Right cardiac atrium (tissue), 5 donors: ENCODE measurements at places on chromosomes 2 and 18. TPM values are rescaled to one million over a fixed set of nuclear protein-coding genes. Genes with fewer than 3 reads are reported as not detected.

Gene TMEM247
- not detected for polyA plus RNA-seq

Gene TMBIM1
- 64.3 TPM for polyA plus RNA-seq

Gene RAX
- polyA plus RNA-seq, result not detected

Gene SNTG2
- 0.34 TPM for polyA plus RNA-seq

Gene RTP5
- 0.05 TPM for polyA plus RNA-seq

Gene NTSR2
- polyA plus RNA-seq, result 0.16 TPM

Gene LOXHD1
- 0.34 TPM for polyA plus RNA-seq

Gene MYOM1
- polyA plus RNA-seq, result 177 TPM

Gene SALL3
- polyA plus RNA-seq, result 0.14 TPM

Gene SRD5A2
- polyA plus RNA-seq, result not detected

Gene TMEM185B
- polyA plus RNA-seq, result 13.2 TPM

- DNase-seq, result no peak
Observed at GRCh38 chr2:9212010-9212635, 5.5 kb downstream of the ASAP2 start.

GRCh38 chr18:23667114-23667513 lies 4.4 kb upstream of the ANKRD29 start:
- DNase-seq, result no peak

GRCh38 chr2:180763263-180763989 lies 217.0 kb upstream of the UBE2E3 start:
- no peak for DNase-seq

- no peak for DNase-seq
Observed at GRCh38 chr18:57743008-57743407, 60.1 kb downstream of the ATP8B1 start.

- DNase-seq, result no peak
Observed at GRCh38 chr18:44824884-44825283, 144.2 kb downstream of the SETBP1 start.

GRCh38 chr2:150466741-150467620 lies 20.5 kb downstream of the RND3 start:
- no peak for DNase-seq

DNA sequence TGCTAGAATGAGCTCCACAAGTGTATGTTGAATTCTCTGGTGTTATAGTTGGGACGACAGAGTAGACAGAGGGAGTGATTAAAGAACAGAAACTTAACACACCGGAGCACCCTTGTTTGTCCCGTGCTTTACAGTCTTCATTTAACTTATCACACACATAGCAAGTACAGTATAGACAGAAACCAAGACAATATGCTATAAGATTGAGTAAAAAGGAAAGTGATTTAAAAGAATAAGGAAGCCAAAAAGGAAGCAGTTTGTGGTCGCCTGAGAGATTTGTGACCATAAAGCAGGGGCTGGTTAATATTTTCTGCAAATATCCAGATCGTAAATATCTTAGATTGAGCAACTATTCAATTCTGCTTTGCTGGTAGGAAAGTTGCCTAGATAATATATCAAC lies 1128.4 kb downstream of the TSN start:
- DNase-seq, result no peak

DNA sequence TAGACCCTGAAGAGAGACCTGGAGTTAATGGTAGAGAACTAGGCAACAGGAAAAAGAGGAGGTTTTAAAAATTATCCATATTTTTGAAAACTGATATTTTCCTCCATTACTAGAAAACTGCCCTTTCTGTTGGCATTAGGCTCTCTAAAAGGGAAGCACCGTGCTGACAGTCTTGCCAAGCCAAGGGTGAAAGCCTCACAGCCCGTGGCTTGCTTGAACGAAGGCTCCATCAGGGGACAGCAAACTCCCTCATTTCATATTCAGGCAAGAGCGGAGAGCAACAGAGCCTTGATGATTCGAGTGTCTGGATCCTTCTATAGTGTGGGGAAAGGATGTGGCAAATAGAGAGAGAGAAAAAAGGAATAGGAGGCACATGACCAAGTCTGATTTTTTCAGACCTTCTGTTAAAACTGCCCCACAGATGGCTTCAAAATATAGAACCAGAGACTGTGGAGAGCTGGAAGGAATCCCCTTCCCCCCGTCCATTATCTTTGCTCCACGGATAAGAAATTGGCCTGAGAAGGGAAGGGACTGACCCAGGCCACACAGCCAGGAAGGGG lies 67.0 kb downstream of the CACNB4 start:
- DNase-seq, result no peak

DNA sequence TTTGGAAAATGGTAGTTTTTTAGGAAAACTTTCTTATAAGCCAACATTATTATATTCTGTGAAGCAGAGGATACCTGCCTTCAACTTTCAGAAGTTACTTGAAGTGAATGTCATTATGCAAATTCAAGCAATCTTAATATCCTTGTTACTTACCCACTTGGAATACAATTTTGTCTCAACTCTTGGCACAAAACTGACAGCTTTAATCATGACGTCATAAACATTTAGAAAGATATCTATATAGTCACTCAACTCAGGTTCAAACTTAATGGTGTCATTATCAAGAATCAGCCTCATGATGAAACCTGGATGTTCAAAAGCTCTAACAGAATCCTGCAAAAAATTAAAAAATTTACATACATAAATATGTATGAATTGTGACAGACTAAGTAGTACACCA lies 68.1 kb downstream of the DNAH7 start:
- no peak for DNase-seq

GRCh38 chr2:71238089-71238488 lies 11.2 kb upstream of the PAIP2B start:
- DNase-seq, result no peak

DNA sequence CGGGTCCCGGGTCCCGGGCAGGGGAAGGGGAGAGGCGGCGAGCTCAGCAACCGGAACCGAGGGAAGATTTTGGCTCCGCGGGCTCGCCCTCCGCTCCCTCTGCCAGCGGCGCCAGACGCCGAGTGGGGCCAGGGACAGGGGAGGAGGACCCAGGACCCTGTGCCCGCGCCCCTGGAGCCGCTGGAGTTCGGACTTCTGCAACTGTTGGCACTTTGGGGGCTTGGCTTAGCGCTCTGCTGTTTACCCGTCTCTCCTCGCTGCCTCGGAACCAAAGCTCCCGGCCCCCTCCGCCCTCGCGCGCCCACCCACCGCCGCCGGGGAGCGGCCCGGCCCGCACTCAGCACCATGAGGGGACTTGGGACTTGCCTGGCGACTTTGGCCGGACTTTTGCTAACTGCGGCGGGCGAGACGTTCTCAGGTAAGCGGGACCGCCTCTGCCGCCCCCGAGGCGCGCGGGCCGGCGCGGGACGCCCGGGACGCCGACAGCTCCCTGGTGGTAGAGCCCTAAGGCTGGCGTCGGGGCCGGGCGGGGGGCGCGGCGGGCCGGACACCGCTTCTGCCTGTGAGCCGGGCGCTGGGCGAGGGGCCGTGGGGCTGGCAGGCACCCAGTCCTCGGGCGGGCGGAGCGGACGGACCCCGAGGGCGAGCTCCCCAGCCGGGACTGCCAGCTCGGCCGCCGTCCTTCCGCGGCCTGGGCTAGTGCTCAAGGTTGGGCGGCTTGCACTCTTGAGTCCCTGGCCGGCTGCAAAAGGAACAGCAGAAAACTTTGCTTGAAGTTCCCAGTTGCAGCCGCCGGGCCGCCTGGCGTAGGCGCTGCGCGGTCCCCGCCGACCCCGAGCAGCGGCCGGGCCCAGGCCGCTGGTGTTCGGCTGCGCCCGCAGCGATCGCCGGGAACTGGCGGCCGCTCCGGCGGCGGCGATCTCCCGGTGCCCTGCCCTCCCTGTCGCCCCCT lies 634 bp downstream of the PTPRM start:
- DNase-seq, result peak; percentile 67

DNA sequence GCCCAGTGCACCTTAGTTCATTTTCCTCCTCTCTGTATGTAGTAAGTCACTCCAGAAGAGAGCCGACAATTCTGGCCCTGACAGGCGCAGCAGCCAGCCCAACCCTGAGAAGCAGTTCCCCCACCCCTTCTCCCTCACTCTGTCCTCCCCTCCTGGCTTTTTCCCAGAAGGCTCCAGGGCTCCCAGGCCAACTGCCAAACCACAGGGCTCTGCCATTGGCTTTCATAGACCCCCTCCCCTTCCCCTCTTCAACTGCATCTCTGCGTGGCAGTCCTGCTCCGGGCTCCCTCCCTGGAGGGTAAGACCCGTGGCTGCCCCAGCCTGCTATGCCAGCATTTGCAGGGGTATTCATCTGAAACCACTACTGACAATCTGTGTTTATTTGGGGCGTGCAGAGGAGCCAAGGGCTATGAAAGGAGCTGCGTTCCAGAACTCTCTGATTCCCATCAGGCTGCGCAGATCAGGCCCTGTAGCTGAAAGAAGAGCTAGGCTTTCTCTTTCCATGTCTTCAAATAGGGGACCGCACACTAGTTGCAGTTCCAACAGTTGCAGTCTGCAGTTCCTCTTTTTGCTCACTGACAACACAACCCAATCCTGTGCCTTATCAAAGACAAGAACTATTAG lies 388.6 kb upstream of the TNP1 start:
- DNase-seq, result peak; percentile 58

GRCh38 chr2:129585760-129586159 lies 393.7 kb upstream of the RAB6C start:
- DNase-seq, result no peak

- DNase-seq, result peak; percentile 72
Observed at GRCh38 chr2:45992021-45992740, 305.0 kb upstream of the EPAS1 start.

GRCh38 chr18:22176420-22177326 lies 7.3 kb downstream of the GATA6 start:
- DNase-seq, result peak; percentile 54

GRCh38 chr2:137249463-137250130 lies 484.3 kb downstream of the THSD7B start:
- DNase-seq, result no peak
